ENCODE measurements at places on chromosomes 3 and 15. TPM values are rescaled to one million over a fixed set of nuclear protein-coding genes. Genes with fewer than 3 reads are reported as not detected.

Gene GHSR
- polyA plus RNA-seq = not detected

Gene COX5A
- 106 TPM for polyA plus RNA-seq

GRCh38 chr3:144409319-144409718, 437.7 kb downstream of the DIPK2A start:
- DNase-seq = no peak

GRCh38 chr15:81095690-81096365, 38.2 kb upstream of the CFAP161 start:
- DNase-seq = no peak

GRCh38 chr15:51866751-51867150, 37.3 kb downstream of the TMOD3 start:
- no peak for DNase-seq
